Stimulated activated CD8-positive, alpha-beta memory T cell treated with anti-CD3 and anti-CD28 coated beads, Interleukin-7, amount 100 ng/mL, for 48 hours (primary cell): ENCODE measurements at places on chromosomes 16 and 17.

GRCh38 chr16:87895641-87896141, 26.4 kb upstream of the SLC7A5 start:
- DNase-seq = peak; percentile 90

- DNase-seq = no peak
Measured at GRCh38 chr17:75820094-75821080, 23.8 kb downstream of the UNC13D start.

GRCh38 chr17:30000001-30000754, 58.7 kb downstream of the EFCAB5 start:
- DNase-seq = no peak

GRCh38 chr17:263271-263670, 81.8 kb upstream of the DOC2B start:
- no peak for DNase-seq

GRCh38 chr16:84749815-84750214, 50.0 kb downstream of the USP10 start:
- DNase-seq = no peak

DNA sequence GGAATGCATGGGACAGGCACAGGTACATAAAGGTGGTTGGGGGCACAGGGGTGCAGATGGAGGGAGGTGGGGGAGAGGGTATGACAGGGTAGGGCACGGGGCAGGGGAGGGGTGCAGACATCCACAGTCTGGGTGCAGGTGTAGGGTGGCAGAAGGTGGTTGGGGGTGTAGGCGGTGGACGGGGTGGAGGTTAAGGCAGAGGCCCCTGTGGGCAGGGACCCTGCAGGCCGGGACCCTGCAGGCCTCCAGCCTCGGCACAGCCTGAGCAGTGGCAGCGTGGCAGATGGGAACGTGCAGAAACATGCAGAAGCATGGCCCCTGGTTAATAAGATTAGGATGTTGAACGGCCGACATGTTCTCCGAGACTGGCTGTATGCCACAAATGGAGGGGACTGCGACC, 115.2 kb downstream of the RBFOX3 start:
- DNase-seq = no peak

- no peak for DNase-seq
Measured at GRCh38 chr17:49216953-49217650, 6.6 kb downstream of the ABI3 start.

DNA sequence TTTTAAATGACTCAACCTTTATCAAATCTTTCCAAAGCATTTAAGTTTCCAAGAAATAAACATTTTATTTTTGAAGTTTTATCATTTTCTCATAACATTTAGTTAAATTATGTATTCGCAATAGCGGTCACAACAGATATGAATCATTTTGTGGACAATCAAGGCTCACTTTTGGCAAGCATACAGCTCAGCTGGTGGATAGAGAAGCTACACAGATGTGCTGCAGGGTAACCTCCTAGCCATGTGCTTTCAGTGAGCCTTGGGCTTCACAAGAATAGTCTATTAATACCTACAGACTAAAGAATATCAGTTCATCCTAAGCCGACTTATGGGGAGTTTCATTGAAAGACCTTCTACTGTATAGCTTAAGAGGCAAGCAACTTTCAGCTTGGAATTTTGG, 144.8 kb downstream of the MRTFB start:
- no peak for DNase-seq

GRCh38 chr17:50139950-50140885, 10.3 kb upstream of the SAMD14 start:
- peak; percentile 76 for DNase-seq

- DNase-seq = no peak
Measured at GRCh38 chr17:27506348-27507218, 50.3 kb downstream of the KSR1 start.

GRCh38 chr16:74837056-74837455, 62.4 kb upstream of the FA2H start:
- DNase-seq = no peak

DNA sequence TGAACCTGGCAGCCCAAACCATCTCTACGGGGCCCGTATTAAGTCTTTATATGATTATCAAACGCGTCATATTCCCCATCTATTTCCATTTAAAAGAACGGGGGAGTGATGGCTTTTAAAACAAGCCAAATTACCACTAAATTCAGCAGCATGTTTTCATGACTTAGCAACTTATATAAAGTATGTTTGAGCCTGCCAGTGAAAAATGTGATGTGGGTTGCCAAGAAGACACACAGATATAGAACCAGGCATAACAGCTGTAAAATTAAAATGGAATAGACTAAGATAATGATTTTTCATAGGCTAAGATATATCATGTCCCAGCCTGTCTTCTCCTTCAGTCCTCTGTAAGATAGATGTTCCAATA, 44.8 kb upstream of the HSBP1 start:
- no peak for DNase-seq

- peak; percentile 2 for DNase-seq
Measured at GRCh38 chr16:81928975-81929374, 82.3 kb downstream of the SDR42E1 start.

DNA sequence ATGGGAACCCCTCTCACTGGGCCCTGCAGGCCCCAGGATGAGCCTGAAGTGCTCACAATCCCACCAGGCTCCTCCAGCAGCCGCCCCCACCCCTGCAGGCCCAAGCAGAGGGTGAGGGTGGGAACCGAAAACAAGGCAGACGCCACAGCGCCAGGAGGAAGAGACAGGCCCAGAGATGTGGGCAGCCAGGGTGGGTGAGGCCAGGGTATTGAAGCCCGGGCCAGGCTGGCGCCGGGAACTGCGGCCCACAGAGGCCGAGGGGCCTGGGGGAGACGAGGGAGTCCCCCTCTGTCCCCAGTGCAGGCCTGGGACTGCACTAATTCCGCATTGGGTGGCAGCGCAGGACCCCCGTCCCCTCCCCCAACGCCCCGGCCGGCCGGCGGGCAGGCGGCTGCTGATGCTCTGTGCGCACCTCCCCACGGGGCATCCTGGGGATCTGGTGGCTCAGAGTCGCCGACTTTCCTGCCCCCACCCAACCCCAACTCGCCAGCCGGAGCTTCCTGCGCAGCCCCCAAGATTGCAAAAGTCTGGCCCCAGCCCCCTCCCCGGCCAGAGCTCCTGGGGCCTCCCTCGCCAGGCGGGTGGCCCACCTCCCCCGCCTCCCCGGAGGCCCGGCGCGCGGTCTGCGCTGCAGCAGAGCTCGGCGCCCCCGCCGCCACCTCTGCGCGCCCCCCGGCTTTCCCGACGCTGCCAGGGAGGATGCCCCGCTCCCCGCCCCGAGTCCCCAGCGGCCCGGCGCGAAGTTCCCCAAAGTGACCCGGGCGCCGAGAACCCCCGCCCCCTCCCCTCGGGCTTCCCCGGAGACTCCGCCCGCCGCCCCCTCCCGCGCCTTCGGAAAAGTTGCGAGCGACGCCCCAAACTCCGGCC, 107.8 kb downstream of the ENGASE start:
- no peak for DNase-seq

GRCh38 chr17:78684026-78684425, 98.0 kb downstream of the CYTH1 start:
- no peak for DNase-seq

- DNase-seq = no peak
Measured at GRCh38 chr16:67822511-67822910, 15.8 kb downstream of the TSNAXIP1 start.

DNA sequence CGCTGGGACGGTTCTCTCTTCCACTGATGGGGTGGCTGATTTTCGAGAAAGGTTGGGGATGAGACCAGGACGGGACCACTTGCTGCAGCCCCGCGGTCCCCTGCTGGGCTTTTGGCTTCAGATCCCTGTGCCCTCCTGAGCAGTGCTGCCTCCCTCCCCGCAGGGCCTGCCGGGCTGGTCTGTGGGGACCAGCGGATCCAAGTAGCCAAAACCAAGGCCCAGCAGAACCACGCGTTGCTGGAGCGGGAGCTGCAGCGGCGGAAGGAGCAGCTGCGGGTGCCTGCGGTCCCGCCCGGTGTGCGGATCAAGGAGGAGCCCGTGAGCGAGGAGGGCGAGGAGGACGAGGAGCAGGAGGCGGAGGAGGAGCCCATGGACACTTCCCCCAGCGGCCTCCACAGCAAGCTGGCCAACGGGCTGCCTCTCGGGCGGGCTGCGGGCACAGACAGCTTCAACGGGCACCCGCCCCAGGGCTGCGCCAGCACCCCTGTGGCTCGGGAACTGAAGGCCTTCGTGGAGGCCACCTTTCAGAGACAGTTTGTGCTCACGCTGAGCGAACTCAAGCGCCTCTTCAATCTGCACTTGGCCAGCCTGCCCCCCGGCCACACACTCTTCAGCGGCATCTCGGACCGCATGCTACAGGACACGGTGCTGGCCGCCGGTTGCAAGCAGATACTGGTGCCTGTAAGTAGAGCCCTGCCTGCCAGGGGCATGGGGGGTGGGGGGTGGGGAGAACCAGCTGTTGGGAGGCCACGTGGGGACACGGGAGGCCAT, 28.6 kb downstream of the POLR3E start:
- no peak for DNase-seq

DNA sequence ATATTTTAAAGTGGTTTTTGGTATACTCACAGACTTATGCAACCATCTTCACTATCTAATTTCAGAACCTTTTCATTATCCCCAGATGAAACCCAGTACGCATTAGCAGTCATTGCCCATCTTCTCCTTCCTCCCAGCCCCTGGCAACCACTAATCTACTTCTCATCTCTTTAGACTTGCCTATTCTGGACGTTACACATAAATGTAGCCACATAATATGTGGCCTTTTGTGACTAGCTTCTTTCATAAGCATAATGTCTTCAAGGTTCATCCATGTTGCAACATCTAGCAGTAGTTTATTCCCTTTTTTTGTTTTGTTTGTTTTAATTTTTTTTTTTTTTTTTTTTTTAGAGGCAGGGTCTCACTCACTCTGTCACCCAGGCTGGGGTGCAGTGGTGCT, 28.5 kb upstream of the C17orf107 start:
- DNase-seq = no peak

GRCh38 chr16:6018848-6019489, 921.4 kb upstream of the EEF2KMT start:
- no peak for DNase-seq

GRCh38 chr17:30137158-30137557, 20.5 kb downstream of the NSRP1 start:
- DNase-seq = no peak

- DNase-seq = no peak
Measured at GRCh38 chr17:44069974-44070454, 521 bp upstream of the G6PC3 start.

- DNase-seq = no peak
Measured at GRCh38 chr17:58527949-58528348, 13.5 kb upstream of the MTMR4 start.

DNA sequence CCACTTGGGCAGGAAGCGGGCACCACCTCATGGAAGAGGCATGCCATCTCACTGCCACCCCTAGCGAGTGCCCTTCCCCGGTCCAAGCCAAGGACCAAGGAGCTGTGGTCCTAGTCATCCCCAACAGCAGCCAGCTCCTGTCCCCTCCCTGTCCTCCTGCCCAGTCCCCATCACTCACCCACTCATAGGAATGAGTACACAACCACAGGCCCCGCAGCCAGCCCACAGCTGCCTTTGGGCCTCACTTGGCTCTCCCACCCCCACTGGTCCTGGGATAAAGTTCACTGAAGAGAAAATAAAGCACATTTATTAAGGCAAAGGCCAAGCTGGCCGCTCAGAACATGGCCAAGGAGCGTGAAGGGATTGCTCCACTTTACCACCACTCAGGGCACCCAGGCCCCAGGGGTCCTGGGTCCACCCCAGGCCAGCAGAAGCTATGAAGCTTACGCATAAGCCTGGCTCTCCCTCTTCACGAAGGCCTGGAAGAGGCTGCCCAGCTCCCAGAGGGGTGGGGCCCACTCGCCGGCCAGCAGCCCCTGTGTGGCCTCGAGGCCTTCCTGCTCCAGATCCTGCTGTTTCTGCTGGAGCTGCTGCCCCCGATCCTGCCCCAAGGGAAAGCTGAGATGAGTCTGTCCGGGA, 3.6 kb downstream of the SCRN2 start:
- DNase-seq = no peak

DNA sequence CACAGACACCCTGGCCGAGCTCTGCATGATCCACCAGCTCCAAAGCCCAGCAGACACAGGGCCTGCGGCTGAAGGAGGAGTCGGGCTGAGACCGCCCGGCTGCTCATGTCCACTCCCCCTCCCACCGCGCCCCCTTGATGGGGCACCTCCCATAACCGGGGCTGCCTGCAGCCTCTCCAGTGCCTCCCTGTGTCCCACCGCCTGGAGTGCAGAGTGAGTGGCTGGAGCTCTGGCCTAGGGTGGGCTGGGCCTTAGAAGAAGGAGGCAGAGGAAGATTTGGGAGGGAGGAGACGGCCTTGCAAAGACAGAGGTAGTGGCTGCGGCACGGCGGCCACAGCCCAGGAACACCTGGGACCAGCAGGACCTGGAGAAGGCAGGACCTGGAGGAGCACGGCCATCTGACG, 4.0 kb downstream of the CBFA2T3 start:
- DNase-seq = no peak

DNA sequence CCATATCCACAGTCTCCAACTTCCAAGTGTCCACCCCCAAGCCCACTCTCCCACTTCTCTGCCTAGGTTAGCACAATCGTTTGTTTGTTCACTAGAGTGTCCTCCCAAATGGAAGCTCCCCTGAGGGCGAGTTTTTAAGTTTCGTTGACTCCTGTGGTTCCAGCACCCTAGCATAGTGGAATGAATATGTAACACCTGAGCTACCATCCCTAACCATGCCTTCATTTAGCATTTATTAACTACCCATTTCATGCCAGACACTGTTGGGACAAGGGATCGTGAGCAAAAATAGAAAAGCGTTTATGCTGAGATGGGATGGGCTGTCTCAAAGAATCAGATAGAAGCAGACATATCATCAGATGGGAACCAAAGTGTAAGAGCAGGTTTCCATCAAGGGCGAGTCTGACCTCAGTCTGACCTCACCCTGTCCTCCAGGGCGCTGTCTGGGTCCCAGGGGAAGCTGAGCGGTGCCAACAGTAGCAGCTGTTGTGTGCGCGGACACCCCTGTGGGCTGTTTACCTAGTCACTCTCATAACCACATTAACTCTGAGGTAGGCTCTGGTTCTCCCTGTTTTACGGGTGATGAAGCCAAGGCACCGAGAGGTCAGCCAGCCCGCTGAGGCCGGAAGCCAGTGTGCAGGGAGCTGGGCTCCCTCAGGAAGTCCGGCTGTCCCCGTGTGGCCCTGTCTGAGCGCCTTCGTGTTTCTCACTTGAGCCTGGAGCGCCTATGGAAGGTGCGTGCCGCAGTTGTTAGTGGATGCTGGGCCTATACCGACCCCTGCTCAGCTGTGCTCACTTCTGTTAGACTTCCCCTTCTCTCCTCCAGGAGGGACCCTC, 6.2 kb downstream of the CNP start:
- no peak for DNase-seq

- DNase-seq = no peak
Measured at GRCh38 chr17:83050651-83051395, 28.6 kb upstream of the METRNL start.

- DNase-seq = no peak
Measured at GRCh38 chr16:5508371-5508770, 410.8 kb upstream of the EEF2KMT start.
